ENCODE measurements at places on chromosomes 13 and 19. TPM values are rescaled to one million over a fixed set of nuclear protein-coding genes. Genes with fewer than 3 reads are reported as not detected.

LHB gene
- total RNA-seq = 0.51 TPM

DNA sequence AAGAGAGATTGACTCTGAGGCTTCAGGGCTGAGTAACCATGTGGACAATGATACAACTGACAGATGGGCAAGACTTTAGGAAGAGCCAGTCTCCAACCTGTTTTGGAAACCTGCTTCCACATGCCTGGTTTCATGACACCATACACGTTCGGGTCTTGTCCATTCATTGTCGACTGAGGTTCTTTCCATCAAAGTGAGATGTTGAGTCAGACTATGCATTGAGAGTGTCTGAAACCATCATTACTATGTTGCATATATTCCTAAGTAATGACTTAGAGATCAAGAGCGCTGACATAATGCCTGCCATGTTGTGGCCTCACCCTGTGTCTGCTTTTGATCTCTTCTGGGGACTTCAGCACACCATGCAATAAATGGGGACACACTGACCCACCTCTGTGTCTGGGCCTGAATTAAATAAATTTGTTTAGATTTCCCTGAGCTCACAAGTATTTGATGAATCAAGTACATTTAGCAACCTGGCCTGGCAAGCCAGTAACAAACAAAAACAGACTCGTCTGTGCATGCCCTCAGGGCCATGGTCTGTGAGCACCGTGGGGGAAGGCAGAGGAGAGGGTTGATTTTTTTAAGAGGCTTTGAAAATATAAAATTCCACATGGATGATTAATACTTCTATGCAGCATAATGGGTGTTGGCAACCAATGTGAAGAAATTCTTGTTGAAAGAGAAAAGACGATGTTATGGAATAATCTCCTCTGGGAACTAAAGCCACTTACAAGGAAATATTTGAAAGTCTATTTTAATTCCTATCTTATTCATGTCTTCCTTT, 49.9 kb upstream of the UBAC2 start:
- DNase-seq = no peak
- H3K36me3 ChIP-seq = no peaks in the 10 kb centered on the region
- no peak overlapping the region for H3K4me3 ChIP-seq
- H3K27ac ChIP-seq = no peak overlapping the region

KIR3DL1 gene
- total RNA-seq = not detected

FGF14 gene
- not detected for total RNA-seq

KIR3DL2 gene
- total RNA-seq = 1.4 TPM

METTL21C gene
- not detected for total RNA-seq

CYP4F12 gene
- not detected for total RNA-seq

DNA sequence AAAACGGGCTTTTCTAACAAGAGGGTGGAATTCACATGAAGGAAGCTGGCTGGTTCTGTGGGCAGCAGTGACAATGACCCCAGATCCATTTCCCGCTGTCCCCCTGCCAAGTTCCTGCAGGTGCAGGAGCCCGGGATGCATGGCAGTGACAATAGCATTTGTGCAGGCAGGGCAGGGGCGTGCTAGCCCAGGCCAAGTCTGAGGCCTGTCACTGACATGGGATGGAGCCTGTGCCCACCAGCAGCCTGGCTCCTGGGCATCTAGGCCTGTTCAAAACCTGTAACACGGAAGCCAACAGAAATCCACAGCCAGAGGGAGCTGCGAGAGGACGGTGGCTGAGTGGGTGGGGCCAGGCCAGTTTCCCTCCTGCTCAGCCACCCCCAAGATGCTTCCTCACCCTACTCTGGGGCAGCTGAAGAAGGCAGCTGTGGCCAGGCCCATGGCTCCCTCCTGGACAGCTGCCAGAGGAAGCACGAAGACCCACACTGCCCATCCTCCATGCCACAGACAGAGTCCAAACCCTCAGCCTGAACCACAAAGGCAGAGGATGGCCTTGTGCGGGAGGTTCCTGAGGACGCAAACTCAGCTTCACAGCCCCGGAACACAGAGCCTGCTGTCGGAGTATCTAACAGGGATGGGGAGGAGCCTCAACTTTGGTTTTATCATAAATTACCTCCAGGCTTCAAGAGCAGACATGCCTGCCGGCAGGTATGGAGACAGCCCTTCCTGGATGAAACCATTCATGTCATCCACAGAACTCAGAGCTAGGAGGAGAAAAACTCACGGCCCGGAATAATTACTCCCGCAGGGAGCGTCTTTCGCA, 74.0 kb downstream of the CEBPG start:
- H3K27me3 ChIP-seq = no peaks in the 10 kb centered on the region
- H3K4me1 ChIP-seq = no peaks in the 10 kb centered on the region

- no peak overlapping the region for H3K4me3 ChIP-seq
- no peak overlapping the region for H3K27ac ChIP-seq
- no peak for DNase-seq
- peaks cover 4% of the 10 kb centered on the region for H3K4me1 ChIP-seq
- H3K27me3 ChIP-seq = peaks cover 8% of the 10 kb centered on the region
These were observed 8.0 kb upstream of the NLRP7 start for GRCh38 chr19:54955376-54955775.

DNA sequence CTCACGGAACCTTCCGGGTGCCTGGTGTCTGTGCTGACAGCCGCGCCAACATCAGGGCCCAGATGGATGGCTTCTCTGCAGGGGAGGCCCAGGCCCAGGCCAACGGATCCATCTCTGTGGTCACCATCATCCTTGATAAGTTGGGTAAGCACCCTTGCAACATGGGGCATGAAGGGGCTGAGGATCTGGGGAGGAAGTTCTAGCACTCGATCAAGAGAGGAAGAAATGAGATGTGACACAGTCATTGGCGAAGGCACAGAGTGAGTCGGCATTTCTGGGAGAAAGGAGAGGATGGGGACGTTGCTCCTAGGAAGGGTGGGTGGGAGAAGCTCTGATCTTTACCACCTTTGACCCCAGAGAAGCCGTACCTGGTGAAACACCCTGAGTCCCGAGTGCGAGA, 4.4 kb downstream of the CILP2 start:
- peaks cover 3% of the 10 kb centered on the region for H3K36me3 ChIP-seq
- H3K4me1 ChIP-seq = peaks cover 27% of the 10 kb centered on the region
- no peak overlapping the region for H3K27ac ChIP-seq
- no peak overlapping the region for H3K4me3 ChIP-seq

- no peaks in the 10 kb centered on the region for H3K36me3 ChIP-seq
- H3K4me1 ChIP-seq = no peaks in the 10 kb centered on the region
- DNase-seq = no peak
- H3K27ac ChIP-seq = no peak within 1 kb of the TSS
These were observed at the start of gene SLC10A2 for GRCh38 chr13:103066079-103066780. TSS of gene SLC10A2 (minus strand) at chr13:103066417. CDS start at chr13:103066249, 168 bp downstream.

DIRAS1 gene
- total RNA-seq = 0.21 TPM

- H3K4me1 ChIP-seq = no peaks in the 10 kb centered on the region
- H3K4me3 ChIP-seq = no peak overlapping the region
- H3K36me3 ChIP-seq = no peaks in the 10 kb centered on the region
These were observed 38.1 kb upstream of the SLC10A2 start for GRCh38 chr13:103104340-103104739.

- DNase-seq = no peak
- H3K27me3 ChIP-seq = peaks cover 30% of the 10 kb centered on the region
- peaks cover 5% of the 10 kb centered on the region for H3K4me1 ChIP-seq
- no peak overlapping the region for H3K4me3 ChIP-seq
- no peaks in the 10 kb centered on the region for H3K36me3 ChIP-seq
- no peak overlapping the region for H3K27ac ChIP-seq
These were observed 1.8 kb upstream of the PLK5 start for GRCh38 chr19:1522061-1522460.

UBE2L5 gene
- 0.11 TPM for total RNA-seq

SCGB2B2 gene
- total RNA-seq = 0.37 TPM

- no peak overlapping the region for H3K27ac ChIP-seq
- H3K4me1 ChIP-seq = no peaks in the 10 kb centered on the region
- no peaks in the 10 kb centered on the region for H3K36me3 ChIP-seq
- no peak overlapping the region for H3K4me3 ChIP-seq
These were observed 1993.2 kb downstream of the PCDH9 start for GRCh38 chr13:65236841-65237418.

- peak; percentile 56 for DNase-seq
- peaks cover 34% of the 10 kb centered on the region for H3K4me1 ChIP-seq
- H3K27me3 ChIP-seq = no peaks in the 10 kb centered on the region
- no peak overlapping the region for H3K27ac ChIP-seq
- H3K4me3 ChIP-seq = no peak overlapping the region
These were observed 8.0 kb downstream of the SPHK2 start for GRCh38 chr19:48627201-48627864.

DNA sequence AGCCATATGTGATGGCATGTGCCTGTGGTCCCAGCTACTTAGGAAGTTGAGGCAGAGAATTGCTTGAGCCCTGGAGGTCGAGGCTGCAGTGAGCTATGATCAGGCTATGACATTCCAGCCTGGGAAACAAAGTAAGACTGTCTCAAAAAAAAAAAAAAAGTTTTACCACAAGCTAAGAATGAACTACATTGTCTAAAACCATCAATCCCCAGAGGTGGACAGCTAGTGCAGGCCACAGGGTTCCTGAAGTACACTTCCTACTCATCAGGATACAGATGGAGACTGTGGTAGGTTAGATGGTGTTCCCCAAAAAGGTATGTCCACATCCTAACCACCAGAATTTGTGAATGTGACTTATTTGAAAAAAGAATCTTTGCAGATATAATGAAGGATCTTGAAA, 63.5 kb upstream of the DOCK9 start:
- no peak for DNase-seq
- H3K4me3 ChIP-seq = no peak overlapping the region

DNA sequence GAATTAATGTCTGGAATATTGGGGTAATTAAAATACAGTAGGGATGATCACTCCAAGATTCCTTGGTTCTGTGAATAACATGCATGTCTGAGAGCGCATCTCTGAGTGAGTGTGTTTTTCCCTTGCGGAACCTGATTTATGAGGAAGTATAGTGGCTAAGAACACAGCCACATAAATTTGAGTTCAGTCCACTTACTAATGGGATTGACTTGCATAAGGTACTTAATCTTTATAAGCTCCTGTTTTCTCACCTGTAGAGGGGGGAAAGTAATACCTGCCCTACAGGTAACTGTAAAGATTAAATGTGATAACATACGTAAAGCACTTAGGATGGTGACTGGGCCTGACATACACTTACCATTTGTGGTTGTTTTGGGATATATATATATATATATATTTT, 60.8 kb downstream of the KLF5 start:
- H3K4me1 ChIP-seq = no peaks in the 10 kb centered on the region
- H3K27me3 ChIP-seq = no peaks in the 10 kb centered on the region
- no peaks in the 10 kb centered on the region for H3K36me3 ChIP-seq
- H3K27ac ChIP-seq = no peak overlapping the region

- no peak overlapping the region for H3K27ac ChIP-seq
- H3K36me3 ChIP-seq = no peaks in the 10 kb centered on the region
- no peak overlapping the region for H3K4me3 ChIP-seq
- DNase-seq = peak; percentile 33
These were observed 451.7 kb downstream of the EFNB2 start for GRCh38 chr13:106083620-106084350.

KLF1 gene
- total RNA-seq = 0.18 TPM

Measured in activated CD4-positive, alpha-beta T cell treated with anti-CD3 and anti-CD28 coated beads for 36 hours (primary cell).